ENCODE measurements at places on chromosomes 5 and 9. TPM values are rescaled to one million over a fixed set of nuclear protein-coding genes. Genes with fewer than 3 reads are reported as not detected.

The NDUFB6 gene
- total RNA-seq, result 73.9 TPM

The FAM221B gene
- total RNA-seq, result not detected

DNA sequence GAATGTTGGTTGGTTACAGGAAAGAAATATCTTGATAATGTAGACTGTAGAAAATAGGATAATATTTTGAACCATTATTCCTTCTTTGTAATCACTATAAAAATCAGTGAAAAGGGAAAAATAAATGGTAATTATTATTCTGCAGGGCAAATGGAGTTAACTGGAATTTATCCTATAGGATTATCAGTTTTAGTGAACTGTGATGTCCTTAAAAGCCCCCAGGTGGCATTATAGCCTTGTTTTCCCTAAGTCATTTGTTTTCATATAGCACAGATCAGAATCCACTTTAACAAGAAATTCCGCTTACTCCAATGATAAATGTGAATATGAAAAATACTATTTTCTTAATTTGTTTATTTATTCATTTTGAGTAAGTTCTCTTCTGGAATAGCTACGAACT, 26.2 kb upstream of the WDR41 start:
- H3K36me3 ChIP-seq, result no peaks in the 10 kb centered on the region
- peaks cover 9% of the 10 kb centered on the region for H3K27me3 ChIP-seq
- H3K4me3 ChIP-seq, result no peak overlapping the region

- H3K27ac ChIP-seq, result no peak overlapping the region
- H3K27me3 ChIP-seq, result no peaks in the 10 kb centered on the region
- H3K4me3 ChIP-seq, result no peak overlapping the region
- no peaks in the 10 kb centered on the region for H3K4me1 ChIP-seq
- no peaks in the 10 kb centered on the region for H3K36me3 ChIP-seq
These were observed 32.6 kb downstream of the TRPM6 start for GRCh38 chr9:74855072-74855471.

DNA sequence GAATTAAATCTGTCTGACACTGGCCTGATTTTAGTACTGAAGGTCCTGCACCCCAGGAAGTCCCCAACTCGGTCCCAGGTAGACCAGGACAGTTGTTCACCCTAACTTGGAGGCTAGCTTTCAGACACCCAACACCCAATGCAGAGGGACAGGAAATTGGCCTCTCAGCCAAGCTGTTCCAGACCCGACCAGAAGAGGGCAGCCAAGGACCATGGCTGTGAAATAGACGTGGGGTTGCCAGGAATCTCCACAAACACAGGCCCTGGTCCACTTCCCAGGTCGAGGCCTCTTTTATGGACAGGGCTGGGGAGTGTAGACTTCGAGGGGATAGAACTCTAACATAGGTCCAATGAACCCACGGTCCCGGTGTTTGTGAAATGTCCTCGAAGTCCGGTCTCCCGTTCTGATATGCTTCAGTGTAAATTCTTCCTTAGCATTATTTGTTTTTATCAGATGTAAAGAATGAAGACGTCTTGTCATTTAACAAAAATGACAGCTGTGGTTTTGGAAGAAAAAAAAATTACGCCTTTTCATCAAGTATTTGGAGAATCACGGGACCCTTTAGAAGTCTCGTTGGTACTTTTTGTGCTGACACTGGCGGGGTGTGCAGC, 260.3 kb upstream of the ADAMTS16 start:
- H3K4me1 ChIP-seq, result no peaks in the 10 kb centered on the region
- no peak overlapping the region for H3K4me3 ChIP-seq
- H3K27me3 ChIP-seq, result no peaks in the 10 kb centered on the region
- DNase-seq, result peak; percentile 49
- H3K27ac ChIP-seq, result no peak overlapping the region

- no peaks in the 10 kb centered on the region for H3K27me3 ChIP-seq
- H3K27ac ChIP-seq, result peak overlapping the region; percentile 81
- peaks cover 16% of the 10 kb centered on the region for H3K4me1 ChIP-seq
- peaks cover 29% of the 10 kb centered on the region for H3K36me3 ChIP-seq
These were observed 9.3 kb downstream of the KIAA1191 start for GRCh38 chr5:176352116-176352878.

DNA sequence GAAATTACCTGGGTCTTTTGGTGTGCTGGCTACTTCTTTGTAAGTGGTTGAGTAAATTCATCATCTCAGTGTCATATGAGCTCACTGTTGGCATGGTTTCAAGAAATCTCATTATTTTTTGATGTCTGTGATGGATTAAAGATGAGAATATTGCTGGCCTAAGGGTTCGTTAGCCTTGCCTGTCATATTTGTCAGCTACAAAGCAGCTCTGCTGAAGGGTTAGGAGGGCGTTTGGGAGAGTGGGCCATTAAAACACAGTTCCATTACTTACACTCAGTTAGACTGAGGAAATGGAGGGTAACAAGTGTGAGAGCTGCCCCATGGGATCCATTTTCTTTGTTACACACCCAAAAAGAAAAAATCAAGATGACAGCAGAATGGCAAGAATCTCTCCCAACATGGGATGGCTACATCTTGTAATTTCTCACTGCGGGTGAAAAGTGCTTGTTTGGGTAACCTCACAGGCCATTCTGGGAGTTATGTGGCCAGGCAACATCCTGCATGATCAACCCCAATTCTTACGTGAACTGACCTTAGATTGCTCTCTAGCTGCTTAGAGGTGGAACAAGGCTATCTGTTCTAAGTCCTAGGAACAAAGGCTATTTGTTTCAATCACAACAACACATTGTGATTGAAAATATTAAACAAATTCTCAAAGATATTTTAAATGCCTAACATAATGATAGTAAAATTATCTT, 609.5 kb upstream of the RGMB start:
- H3K27ac ChIP-seq, result no peak overlapping the region
- no peaks in the 10 kb centered on the region for H3K27me3 ChIP-seq
- no peaks in the 10 kb centered on the region for H3K4me1 ChIP-seq
- no peak overlapping the region for H3K4me3 ChIP-seq
- H3K36me3 ChIP-seq, result no peaks in the 10 kb centered on the region
- no peak for DNase-seq
